ENCODE measurements at places on chromosomes 4 and X. TPM values are rescaled to one million over a fixed set of nuclear protein-coding genes. Genes with fewer than 3 reads are reported as not detected.

- no peak for DNase-seq
Measured at GRCh38 chrX:149456476-149457245, 48.4 kb downstream of the IDS start.

DNA sequence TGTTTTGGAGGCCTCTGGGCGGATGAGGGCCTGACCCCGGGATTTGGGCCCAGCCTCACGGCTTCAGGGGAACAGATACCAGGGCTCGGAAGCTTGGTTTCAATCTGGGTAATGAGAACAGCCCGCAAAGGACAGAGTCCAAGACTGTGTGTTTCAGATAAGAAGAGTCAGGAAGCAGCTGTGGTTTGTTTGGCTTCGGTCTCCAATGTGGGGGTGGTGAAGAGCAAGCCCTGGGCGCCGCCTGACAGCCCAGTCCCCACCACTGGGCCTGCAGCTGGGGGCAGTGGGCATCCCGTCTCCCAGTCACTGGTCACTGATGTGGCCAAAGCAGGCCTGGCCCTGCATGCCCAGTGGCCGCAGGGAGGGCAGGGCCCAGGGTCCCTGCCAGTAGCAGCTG lies 9.1 kb downstream of the WFS1 start:
- peak; percentile 65 for DNase-seq

GRCh38 chr4:175271010-175271630 lies 353.0 kb downstream of the ADAM29 start:
- no peak for DNase-seq

- peak; percentile 51 for DNase-seq
Measured at GRCh38 chrX:124098089-124098488, 136.6 kb downstream of the STAG2 start.

GRCh38 chr4:72186714-72187113 lies 154.9 kb downstream of the NPFFR2 start:
- no peak for DNase-seq

- no peak for DNase-seq
Measured at GRCh38 chrX:78517124-78517523, 142.0 kb downstream of the RTL3 start.

GRCh38 chr4:33446953-33447352 lies 2726.8 kb downstream of the PCDH7 start:
- DNase-seq = no peak

DNA sequence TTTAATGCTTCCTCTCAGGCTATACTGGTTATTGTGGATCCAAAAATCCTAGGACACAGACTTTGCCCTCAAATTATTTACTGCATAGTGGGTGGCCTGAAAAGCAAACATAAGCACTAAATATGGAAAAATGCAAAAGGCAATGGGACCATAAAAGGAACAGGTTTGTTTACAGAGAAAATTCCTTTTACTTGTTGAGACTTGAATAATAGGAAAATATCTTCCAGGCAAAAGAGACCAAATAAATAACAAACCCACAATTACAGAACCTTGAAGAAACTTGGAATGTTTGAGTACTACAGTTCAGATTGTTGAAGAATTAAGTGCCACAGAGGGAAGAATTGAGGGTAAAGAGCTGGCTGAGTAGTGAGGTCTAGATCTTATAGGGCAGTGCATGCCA lies 711.0 kb downstream of the C4orf33 start:
- DNase-seq = no peak

GRCh38 chr4:2837110-2837903 lies 6.3 kb upstream of the ADD1 start:
- no peak for DNase-seq

The FRG1 gene
- 28.3 TPM for total RNA-seq

The JCHAIN gene
- 0.83 TPM for total RNA-seq

The ARHGAP24 gene
- total RNA-seq = 24.0 TPM

The TMPRSS11F gene
- not detected for total RNA-seq

The TDO2 gene
- 0.28 TPM for total RNA-seq

The VAMP7 gene
- 39.1 TPM for total RNA-seq

The F8A2 gene
- not detected for total RNA-seq
